Type B pancreatic cell (in vitro differentiated cells): ENCODE measurements at places on chromosomes 6 and 20.

- H3K4me3 ChIP-seq: no peak overlapping the region
- H3K36me3 ChIP-seq: no peaks in the 10 kb centered on the region
- no peak for DNase-seq
- peaks cover 35% of the 10 kb centered on the region for H3K4me1 ChIP-seq
- no peak overlapping the region for H3K27ac ChIP-seq
These were observed 2.5 kb downstream of the RIPOR2 start for GRCh38 chr6:24933266-24933665.

DNA sequence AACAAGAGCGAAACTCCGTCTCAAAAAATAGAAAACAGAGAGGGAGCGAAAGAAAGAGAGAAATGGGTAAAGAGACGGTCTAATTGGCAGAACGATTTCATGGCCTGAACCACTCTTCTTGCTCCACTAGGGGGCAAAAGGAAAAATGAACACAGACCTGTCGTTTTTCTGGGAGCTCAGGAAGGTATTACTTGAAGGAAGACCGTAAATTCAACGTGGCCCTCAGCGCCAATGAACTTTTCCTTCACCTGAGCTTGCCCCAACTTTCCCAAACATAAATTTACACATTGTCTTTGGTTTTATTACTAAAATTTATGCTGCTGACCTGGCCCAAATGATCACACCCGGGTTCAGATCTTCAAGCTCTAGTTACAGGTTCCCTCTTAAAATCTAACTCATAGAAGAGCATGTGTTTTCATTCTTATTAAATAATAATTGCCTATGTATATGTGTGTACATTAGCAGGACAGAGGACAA, 67.3 kb downstream of the ATP9A start:
- no peak overlapping the region for H3K27ac ChIP-seq
- no peaks in the 10 kb centered on the region for H3K27me3 ChIP-seq
- DNase-seq: no peak
- no peak overlapping the region for H3K4me3 ChIP-seq

DNA sequence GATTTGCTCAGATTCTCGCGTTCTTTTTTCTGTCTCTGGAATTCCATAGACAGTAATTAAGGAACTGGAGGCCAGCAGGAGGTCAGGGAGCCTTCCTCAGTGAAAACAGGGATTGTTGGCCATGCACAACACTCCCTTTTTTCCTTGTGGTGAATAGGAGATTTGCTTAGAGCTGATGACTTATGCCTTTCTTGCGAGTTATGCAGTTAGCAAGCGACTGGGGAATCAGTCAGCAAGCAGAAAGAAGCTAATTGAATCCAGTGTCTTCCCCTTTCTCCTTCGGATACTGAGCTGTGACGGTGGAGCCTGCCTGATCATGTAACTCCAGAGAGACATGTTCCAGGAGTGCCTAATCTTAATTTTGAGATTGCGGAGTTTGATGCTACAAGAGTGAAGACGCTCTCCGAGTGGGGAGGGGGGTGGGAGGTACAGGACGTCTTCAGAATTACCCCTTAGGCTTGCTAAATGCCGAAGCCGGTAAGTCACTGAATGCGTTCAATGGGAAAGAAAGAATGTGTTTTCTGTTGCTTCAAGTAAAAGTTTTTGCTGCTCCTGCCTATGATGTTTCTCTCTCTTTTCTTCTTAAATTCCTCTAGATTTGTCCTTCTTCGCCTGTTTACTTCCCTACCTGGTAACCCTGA, 165.9 kb downstream of the SASH1 start:
- peaks cover 12% of the 10 kb centered on the region for H3K36me3 ChIP-seq
- H3K4me3 ChIP-seq: peak overlapping the region; percentile 85
- DNase-seq: no peak

GRCh38 chr20:46378412-46379009, 27.9 kb downstream of the ELMO2 start:
- H3K4me3 ChIP-seq: peak overlapping the region; percentile 43
- H3K4me1 ChIP-seq: no peaks in the 10 kb centered on the region
- H3K36me3 ChIP-seq: peaks cover 21% of the 10 kb centered on the region

DNA sequence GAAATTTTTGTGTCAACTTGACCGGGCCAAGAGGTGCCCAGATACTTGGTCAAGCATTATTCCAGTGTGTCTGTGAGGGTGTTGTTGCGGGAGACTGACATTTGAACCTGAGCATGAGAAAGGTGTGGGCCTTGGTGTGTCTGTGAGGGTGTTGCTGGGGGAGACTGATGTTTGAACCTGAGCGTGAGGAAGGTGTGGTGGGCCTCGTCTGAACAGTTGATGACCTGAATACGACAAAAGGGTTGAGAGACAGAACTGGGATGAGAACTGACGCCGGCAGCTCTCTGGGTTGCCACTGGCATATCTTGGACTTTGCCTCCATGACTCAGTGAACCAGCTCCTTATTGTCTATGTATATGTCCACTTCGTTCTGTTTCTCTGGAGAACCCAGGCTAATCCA, 240.5 kb downstream of the ERMARD start:
- no peaks in the 10 kb centered on the region for H3K36me3 ChIP-seq
- no peak overlapping the region for H3K4me3 ChIP-seq
- DNase-seq: no peak
- no peaks in the 10 kb centered on the region for H3K4me1 ChIP-seq

DNA sequence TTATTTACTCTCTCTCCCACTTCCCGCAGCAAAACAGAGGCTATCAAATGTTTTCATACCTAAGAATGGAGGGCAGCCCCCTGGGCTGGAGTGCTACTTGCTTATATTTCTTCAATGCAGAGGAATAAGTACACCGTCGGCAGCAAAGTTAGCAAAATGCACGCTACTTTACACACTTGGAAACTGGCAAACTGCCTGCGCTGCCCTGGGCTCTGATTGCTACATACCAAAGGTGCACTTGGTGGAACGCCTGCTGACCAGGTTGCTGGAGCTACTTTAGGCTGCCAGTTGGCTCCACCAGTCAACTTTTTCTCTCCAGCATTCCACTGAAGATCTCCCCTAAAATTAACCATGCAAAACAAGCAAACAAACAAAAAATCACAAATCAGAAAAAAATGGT, 62.4 kb downstream of the PRSS35 start:
- H3K4me1 ChIP-seq: no peaks in the 10 kb centered on the region
- H3K36me3 ChIP-seq: peaks cover 4% of the 10 kb centered on the region
- no peak overlapping the region for H3K4me3 ChIP-seq
- no peak for DNase-seq
- no peaks in the 10 kb centered on the region for H3K27me3 ChIP-seq
- H3K27ac ChIP-seq: no peak overlapping the region

DNA sequence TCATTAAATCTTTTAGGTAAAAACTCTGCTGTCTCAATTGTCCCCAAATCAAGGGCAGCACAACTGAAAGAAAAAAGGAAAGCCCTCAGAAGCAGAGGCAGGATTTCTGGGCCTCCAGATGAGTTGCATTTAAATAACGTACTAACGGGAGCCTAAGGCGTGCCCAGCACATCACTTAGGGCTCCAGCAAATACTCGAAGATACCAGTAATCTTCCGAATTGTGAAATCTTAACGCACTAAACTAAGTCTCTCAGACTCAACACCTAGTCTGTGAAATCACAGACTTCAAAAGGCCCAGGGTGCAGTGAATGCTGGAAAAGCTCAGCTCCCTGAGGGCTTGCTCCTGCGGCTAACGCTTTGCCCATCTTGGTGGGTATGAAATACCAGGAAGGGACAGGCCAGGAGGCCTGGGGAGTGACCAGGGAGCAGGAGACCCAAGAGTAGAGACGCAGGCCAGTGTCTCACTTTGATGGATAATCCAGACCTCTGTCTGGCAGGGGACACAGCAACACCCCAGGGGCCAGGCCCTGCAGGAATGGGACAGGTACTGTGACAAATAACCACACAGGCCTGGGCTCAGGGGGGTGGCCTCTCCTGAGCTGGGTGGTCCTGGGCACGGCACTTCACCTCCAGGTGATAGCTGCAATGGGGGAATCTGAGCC, 36.4 kb downstream of the RRBP1 start:
- H3K27me3 ChIP-seq: no peaks in the 10 kb centered on the region
- no peak for DNase-seq
- H3K36me3 ChIP-seq: no peaks in the 10 kb centered on the region
- H3K4me3 ChIP-seq: no peak overlapping the region

DNA sequence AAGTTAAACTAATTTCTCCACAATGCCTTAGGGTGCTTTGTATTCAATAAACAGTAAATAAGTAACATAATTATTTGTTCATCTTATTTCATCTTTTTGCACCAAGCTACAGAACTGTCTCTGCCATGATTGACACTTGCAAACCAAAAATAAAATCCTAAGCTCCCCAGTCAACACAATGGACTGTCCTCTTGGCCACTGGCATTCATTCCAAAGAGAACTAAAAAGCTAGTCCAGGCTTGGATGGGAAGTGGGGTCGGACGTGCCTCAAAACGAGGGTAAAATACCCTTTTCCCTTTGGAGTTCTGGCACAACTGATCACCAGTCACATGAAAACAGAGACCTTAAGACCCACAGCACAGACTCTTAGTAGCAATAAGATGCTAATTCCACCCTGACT, 66.4 kb upstream of the THBS2 start:
- H3K27me3 ChIP-seq: no peaks in the 10 kb centered on the region
- H3K36me3 ChIP-seq: no peaks in the 10 kb centered on the region
- H3K4me1 ChIP-seq: no peaks in the 10 kb centered on the region
- DNase-seq: no peak
- H3K27ac ChIP-seq: no peak overlapping the region

DNA sequence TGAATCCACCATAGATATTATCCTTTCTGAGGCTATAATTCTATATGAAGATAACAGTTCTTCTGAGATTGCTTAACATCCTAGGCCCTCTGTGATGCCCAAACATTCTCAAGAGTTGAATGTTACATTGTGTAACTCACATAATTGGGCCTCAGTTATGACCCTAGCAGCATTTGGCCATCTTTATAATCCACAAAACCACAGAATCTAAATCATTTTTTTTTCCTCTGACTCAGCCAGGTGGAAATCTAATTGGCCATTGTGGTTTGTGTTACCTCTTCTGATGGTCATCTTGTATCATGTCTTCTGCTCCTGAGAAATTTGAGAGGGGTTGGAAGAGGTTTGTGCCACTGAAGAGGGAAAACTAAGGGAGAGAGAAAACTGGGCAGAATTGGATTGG, 99.5 kb downstream of the LINC00237 start:
- no peak overlapping the region for H3K27ac ChIP-seq
- H3K4me3 ChIP-seq: no peak overlapping the region
- H3K36me3 ChIP-seq: no peaks in the 10 kb centered on the region
- no peaks in the 10 kb centered on the region for H3K4me1 ChIP-seq

DNA sequence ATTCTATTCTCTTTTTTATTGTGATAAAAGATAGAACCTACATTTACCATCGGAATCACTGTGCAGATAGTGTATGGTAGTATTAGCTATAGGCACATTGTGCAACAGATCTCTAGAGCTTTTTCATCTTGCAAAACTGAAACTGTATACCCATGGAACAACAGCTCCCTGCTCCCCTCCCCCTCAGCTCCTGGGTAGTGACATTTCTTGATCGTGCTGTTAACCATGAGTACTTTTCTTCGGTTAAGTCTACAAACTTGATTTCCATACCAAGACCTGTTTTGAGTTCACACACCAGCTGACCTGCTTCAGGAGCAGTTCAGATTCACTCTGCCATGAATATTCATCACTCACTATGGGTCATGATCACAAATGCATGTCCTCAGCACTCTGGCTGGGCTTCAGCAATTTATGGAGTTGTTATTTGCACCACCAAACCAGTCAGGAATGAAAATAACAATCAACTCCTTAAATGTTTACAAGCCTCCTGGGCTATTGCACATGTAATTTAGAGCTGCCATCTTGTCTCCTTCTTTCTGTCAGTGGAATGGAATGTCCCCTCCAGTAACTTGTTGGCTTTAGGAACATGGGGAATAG, 32.8 kb downstream of the PRDM1 start:
- peaks cover 5% of the 10 kb centered on the region for H3K36me3 ChIP-seq
- peak overlapping the region; percentile 98 for H3K27ac ChIP-seq
- H3K27me3 ChIP-seq: no peaks in the 10 kb centered on the region
- H3K4me1 ChIP-seq: peaks cover 14% of the 10 kb centered on the region
- no peak for DNase-seq
